Bone marrow (tissue), 2 donors: ENCODE measurements at places on chromosomes 5 and 9.

DNA sequence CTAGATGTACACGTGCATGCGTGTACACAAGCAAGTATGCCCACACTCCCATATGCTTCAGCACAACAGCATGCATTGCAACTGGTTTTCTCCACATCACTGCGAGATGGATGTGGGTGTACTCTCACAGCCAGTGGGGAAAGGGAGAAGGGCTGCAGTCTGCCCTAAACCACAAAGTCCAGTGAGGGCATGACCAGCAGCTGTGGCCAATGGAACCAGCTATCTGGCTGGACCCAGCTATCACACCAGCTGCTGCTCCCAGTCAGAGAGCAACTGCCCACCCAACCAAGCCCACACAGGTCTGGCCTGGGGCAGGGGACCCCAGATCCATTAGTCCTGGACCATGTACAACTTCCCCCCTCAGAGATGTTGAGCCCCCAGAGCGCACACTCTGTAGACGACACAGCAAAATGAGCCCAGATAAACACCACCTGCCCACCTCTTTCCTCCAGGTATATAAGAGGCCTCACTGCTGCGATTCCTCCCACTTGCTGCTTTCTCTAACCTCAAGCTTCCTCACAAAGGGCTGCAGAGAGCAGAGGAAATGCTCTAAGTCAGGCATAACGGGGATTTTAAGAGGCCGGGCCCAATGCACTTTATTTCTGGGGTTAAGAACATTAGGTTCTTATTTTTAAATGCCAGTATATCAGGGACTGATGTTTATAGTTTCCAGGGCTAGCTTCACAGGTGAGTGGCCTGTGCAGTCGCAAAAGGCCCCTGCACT, 39.0 kb downstream of the SHB start:
- no peak for DNase-seq

DNA sequence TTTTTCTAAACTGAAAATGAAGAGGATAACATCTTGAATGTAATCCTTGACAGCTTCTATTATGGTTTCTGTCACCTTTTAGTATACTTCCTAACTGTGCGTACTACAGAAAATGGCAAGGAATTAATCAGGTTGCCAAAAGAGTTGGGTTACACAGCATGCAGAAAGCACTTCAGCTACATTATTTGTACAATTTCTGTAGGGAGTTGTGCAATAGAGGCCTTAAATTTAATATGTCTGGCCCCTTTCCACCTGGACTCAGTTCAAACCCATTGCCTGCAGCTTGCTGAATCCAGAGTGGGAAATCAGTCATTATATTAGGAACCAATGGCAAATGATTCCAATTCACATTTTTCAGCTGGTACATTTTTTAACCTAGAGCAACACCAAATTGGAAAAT, 549.7 kb downstream of the CSNK1G3 start:
- no peak for DNase-seq

GRCh38 chr5:133272345-133272744, 220.5 kb downstream of the HSPA4 start:
- no peak for DNase-seq

- DNase-seq, result no peak
Measured at GRCh38 chr9:114937516-114937915, 7.1 kb upstream of the TNFSF8 start.

- DNase-seq, result no peak
Measured at GRCh38 chr5:34045996-34046395, 3.0 kb upstream of the C1QTNF3 start.

- no peak for DNase-seq
Measured at GRCh38 chr9:103485138-103485537, 490.0 kb downstream of the CYLC2 start.

DNA sequence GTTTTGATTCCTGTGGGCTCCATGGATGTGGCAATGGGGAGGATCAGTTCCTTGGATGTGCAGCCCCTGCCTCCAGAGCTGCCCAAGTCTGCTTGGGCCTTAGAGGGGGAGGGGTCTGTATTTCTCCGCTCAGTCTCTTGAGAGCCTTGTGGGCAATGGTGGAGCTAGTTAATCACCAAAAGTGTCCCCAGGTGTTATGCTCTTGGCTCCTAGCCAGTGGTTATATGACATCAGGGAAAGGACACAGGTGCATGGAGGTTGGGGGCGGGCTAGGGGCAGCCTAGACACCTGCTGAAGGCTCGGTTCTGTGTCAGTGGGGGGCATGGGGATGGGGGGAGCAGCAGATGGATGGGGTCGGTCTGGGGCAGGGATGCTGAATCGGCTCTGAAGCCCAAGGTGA, 12.4 kb upstream of the ARAP3 start:
- no peak for DNase-seq

GRCh38 chr9:134783699-134784039, 96.9 kb upstream of the FCN2 start:
- no peak for DNase-seq

- no peak for DNase-seq
Measured at GRCh38 chr5:172733131-172733973, 37.6 kb downstream of the DUSP1 start.

- DNase-seq, result no peak
Measured at GRCh38 chr9:105257809-105258208, 13.4 kb downstream of the SLC44A1 start.

DNA sequence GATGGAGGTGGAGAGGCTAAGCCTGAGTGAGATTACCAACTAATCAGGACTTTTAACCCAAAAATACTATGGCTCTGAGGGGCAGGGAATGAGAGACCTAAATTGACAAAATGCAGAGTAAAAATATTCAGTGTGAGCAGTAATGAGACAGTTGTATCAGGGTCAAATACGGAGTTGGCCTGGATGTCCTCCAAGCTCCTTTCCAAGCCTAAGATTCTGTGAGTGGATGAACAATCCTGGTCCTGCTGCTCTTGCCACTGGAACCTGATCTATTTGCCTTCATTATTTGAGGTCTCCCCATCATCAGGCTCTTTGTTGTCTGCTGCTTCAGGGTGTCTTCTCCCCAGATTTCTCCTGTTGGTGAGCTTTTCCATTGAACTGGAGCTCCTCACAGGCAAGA, 1.1 kb downstream of the PDCD1LG2 start:
- no peak for DNase-seq

- no peak for DNase-seq
Measured at GRCh38 chr5:18967637-18968036, 1020.4 kb downstream of the CDH18 start.

GRCh38 chr5:149118463-149118862, 22.8 kb upstream of the ABLIM3 start:
- DNase-seq, result no peak

DNA sequence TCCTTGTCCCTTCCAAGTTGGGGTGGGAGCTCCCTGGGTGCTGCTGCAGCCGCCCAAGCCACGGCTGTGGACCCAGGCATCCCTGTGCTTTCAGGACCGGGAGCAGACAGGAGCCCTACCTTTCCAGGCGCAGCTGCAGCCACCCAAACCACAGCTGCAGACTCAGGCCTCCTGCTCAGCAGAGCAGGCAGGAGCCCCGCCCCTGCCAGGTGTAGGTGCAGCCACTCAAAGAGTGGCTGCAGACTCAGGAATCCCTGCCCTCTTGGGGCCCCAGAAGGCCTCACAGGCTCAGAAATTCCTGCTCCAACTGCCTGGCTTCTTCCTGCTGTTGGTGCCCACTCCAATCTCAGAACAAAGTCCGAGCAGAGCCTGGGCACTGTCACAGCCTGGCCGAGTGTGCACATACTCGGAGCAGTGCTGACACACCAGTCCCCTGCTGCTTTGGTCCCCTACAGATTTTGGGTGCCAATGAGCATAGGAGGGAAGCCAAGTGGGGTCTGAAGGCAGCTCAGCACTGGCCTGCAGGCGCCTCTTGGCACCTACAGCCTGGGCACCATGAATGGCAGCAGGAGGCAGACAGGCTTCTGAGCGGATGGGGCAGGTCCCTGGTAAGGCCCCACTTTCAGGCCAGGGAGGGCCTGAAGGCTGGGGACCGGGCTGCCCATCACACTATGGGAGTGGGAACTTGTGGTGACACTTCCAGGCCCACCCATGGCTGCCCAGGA, 6.0 kb upstream of the TESK1 start:
- DNase-seq, result no peak

DNA sequence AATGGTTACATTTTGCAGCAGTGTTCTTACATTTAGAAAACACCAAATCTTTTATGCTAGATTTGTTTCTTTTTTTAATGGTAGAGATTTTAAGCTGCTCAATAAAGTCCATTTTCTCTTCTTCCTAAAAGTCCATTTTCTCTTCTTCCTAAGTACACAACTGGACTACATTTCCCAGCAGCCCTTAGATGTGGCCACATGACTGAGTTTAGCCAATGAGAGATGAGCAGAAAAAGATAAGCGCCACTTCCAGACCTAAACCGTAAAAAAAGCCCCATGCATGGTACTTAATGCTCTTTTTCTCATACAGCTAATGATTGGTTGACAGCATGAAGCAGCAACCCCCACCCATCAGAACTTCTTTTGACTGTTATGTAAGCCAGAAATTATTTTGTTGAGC, 206.7 kb downstream of the FAM114A2 start:
- DNase-seq, result no peak

DNA sequence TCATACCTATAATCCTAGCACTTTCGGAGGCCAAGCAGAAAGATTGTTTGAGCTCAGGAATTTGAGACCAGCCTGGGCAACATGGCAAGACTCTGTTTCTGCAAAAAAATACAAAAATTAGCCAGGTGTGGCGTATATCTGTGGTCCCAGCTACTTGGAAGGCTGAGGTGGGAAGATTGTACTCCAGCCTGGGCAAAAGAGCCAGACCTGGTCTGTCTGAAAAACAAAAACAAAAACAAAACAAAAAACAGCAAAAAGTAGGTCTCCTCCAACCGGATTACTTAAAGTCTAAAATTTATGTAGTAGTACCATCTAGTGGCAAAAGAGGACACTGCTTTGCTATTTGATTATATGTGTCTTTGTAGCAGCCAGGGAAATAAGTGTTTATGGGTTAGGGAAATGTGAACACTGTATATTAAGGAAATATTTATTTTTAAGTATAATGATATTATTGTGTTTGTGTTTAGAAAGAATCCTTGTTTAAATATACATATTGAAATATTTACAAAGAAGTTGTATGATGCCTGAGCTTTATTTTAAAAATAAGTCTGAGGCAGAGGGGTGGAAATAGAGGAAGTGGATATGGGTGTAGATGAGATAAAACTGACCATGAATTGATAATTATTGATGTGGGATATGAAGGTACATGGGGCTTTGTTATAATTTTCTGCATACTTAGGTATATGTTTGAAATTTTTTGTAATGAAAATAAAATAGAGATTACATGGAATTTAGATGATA, 20.0 kb downstream of the APC start:
- DNase-seq, result peak; percentile 80

GRCh38 chr5:98069876-98070512, 703.5 kb upstream of the RGMB start:
- DNase-seq, result no peak

DNA sequence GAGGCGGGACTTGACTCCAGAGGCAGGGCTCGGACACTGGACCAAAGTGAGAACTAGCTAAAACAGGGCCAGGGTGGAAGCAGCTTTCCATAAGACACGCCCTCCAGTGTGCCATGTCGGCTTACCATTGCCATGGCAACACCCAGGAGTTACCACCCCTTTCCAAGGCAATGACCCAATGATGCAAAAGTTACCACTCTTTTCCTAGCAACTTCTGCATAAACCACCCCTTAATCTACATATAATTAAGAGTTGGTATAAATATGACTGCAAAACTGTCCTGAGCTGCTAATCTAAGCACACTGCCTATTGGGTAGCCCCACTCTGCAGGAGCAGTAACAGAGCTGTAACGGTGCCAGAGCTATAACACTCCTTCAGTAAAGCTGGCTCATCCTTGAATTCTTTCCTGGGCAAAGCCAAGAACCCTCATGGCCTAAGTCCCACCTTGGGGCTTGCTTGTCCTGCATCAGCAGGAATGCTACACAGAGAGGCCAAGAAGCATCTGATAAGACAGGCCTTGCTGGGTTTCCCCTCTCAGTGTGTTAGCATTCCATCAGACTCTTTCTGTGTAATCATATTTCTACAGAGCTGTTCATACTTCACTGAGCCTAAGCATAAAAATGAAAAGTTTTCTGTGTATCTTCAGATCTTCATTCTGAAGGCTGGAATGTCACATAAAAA, 262.7 kb upstream of the KLF9 start:
- DNase-seq, result no peak

GRCh38 chr5:143404416-143405062, 1.1 kb upstream of the NR3C1 start:
- DNase-seq, result peak; percentile 93

- no peak for DNase-seq
Measured at GRCh38 chr5:122924203-122924602, 78.8 kb downstream of the SNX24 start.

DNA sequence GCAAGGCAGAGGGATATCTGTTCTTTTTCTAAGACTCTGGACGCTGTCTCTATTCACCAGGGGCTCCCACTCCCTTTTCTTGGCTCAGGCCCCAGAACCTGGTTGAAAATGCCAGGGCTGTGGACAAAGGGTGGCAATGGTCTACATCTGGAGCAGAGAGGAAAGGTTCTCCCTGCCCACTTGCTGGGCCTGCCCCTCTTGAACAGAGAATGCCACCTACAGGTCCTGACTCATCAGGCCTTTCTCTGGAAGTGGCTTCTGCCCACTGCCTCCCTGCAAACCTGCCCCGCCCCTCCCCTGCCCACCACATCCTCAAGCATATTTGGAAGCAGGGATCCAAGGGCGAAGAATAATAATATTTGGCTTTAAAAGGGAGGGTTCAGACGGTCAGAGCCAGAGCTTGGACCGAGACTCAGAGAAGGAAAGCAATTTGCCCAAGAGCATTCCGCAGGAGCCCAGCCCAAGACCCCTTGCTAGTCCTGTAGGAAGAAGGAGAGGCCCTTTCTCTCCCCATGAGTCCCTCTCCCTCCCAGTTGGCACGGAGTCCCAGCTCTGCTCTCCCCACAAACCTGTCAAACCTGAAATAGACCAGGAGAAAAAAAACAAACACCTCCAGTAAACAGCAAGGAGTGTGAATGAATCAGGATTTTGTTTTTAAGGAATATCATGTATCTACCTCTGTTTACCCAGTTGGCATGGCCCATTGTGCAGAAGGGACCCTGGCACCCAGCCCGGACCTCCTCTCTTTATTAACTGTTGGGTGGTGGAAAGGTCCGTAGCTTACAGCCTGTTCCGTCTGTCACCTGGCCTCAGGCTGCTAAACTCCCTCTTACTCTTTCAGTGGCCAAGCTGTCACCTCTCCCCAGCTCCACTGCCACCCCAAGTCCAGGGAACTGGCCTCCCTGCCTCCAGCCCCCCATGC, 37.7 kb upstream of the STXBP1 start:
- DNase-seq, result no peak

DNA sequence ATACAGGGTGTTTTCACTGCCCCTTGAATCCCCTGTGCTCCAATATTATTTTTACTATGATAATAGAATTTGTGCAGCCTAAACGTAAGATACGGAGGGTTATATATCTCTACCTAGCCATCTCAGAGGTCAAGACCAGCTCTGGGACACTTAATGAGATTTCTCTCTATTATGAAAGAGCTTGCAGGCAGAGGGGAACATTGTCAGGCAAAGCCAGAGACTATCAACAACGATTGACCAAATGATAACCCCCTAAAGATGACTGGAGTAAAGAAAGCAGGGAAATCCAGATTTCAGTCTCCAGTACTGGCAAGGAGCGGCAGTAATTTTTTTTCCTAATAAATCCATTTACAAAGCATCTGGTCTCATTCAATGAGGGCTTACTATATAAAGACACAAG, 59.8 kb upstream of the LPAR1 start:
- no peak for DNase-seq
